ENCODE measurements at places on chromosomes 7 and 10.
A peak's percentile ranks its signal among the peaks of the same experiment; 100 is the strongest.

DNA sequence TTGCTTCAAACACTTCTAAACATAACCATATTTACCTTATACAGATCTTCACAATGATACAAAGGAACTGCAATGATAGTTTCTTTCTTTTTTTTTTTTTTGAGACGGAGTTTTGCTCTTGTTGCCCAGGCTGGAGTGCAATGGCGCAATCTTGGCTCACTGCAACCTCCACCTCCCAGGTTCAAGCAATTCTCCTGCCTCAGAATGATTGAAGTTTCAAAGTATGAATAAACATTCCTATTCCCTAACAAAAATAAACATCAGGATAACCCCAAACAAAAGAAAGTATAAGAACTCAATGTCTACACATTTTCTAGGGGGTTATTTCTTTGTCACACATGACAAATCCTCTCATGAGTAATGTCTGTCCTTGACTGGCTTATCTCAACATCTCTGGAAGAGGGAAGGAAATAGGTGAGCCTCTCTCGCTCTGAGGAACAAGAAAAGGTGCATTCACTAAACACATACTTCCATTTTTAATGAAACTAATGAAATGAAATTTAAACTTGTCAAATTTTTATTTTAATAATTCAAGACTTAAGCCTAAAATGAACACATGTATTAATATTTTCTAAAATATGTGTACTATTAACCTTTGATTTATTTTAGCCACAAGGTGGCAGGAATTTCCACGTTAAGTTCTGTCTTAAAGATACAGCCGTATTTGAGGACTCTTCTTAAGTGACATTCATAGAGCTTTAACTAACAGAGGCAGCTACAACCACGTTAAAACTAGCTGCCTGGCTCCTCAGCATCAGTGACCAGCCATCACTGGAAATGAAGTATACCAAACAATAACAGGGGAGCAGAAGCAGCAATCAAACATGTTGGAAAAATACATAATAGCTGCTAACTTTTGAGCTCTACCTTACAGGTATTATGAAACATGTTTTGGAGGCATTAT lies 58.3 kb downstream of the MALSU1 start:
- DNase-seq, result no peak

DNA sequence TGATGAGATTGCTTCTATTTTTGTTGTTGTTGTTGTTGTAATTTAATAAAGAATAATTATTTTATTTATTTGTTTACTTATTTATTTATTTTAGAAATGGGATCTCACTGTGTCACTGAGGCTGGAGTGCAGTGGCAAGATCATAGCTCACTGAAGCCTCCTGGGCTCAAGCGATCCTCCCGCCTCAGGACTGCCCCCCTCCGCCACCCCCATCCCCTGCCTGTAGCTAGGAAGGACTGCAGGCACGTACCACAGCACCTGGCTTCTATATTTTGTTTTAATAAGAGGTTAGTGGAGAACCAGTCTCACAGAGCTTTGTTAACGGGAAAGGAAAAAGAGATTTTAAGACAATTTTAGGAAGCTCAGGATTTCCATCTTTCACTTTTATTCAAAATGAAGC lies 19.5 kb upstream of the SMC3 start:
- DNase-seq, result no peak

DNA sequence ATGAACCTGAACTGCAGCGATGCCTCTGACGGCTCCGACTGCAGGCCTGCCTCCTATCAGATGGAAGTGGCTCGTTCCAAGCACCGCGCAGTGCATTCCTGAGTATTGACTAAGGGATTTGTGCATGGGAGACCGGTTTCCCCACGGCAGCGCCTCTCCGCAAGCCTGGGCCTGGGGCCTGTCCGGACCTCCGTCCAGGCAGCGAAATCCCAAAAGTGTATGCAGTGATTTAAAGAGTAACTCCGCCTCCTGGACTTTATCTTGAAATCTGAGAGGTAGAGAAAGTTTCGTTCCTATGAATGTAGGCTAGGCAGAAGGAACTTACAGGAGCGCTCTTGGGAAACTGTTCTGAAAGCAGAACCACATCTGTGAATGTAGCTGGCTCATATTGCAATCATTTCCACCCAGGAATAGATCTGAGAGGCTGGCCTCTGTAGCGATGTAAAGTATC lies 106.2 kb upstream of the CELF2 start:
- peak; percentile 37 for DNase-seq

DNA sequence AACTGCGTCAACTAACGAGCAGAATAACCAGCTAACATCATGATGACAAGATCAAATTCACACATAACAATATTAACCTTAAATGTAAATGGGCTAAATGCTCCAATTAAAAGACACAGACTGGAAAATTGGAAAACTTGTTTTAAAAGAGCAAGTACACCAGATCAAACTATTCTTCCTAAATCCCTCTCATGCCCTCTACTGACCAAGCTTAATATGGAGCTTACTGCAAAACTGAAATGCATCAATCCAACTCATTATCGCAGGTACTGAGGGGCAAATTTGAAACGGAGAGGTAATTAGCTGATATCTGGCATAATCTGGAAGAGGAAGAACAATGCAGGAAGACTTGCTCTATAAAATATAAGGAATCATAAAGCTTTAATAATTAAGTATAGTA lies 1223.8 kb downstream of the NXPH1 start:
- no peak for DNase-seq

GRCh38 chr7:2721842-2722241 lies 33.8 kb downstream of the AMZ1 start:
- DNase-seq, result no peak

- DNase-seq, result no peak
Measured at GRCh38 chr7:30918676-30919075, 7.0 kb downstream of the AQP1 start.

GRCh38 chr7:100493476-100494264 lies 9.9 kb downstream of the NYAP1 start:
- DNase-seq, result no peak

DNA sequence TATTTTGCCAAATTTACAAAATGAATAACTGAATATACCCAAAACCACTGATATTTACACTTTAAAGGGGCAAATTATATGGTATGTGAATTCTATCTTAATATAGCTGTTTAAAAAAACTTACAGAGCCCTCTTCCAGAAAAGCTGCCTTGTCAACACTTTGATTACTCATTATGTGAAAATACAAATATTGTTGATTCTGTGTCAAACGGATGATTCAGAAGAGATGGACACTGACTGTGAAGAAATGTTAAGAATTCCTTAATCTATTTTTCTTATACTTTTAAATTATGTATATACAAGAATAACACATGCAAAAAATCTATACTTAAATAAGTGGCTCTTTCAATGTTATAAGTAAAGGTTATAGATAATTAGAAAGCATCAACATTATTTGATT lies 41.5 kb downstream of the SMURF1 start:
- DNase-seq, result no peak

DNA sequence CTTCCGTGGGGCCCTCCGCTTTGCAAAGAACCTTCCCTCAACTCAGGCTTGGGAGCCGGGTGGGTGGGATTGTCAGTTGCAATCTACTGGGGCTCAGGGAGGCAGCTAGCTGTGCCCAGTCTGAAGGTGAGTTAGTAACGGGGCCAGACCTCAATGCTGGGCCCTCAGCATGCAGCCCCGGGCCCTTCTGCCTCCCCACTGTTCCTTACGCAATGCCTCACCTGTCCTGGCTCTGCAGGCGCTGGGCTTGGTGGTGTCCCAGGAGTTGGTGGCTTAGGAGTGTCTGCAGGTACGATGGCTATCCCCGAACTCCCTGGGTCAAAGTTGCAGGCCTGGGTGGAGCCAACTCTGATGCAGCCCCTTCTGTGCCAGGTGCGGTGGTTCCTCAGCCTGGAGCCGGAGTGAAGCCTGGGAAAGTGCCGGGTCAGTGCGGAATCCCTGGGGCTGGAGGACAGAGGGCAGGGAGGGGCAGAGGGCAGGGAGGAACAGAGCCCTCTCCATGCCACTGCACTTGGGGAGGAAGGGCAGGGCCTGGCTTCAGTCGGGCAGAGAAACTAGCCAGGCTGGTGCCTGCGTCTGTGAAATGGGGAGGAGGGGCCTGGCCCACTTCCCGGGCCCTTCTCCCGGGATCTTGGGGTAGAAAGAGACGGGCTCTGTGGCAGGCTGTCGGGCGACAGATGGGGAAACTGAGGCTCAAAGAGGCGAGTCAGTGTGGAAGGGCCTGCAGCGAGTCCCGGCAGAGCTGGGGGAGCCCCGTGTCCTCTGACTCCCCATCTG lies 15.0 kb downstream of the ELN start:
- no peak for DNase-seq

GRCh38 chr10:6813856-6814255 lies 233.8 kb upstream of the PRKCQ start:
- DNase-seq, result no peak

DNA sequence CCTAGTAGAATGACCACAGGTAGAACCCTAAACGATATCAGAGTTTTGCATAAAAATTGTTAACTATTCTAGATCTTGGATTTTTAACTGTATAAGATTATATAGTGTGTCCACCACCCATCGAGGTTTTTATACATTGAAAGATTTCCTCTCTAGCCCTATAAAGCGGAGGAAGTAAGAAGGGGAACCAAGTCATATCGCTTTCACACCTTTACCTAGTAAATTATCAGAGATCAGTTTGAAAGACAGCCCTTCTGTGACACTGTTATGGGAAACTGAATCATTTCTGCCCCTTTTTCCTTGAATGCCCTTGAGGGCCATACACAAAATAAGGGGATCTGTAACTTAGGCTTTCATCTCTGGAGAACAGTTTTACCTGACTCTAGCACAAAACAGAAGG lies 8.3 kb upstream of the GPR37 start:
- DNase-seq, result no peak

- no peak for DNase-seq
Measured at GRCh38 chr7:107854989-107855388, 36.0 kb upstream of the DLD start.

GRCh38 chr7:34747867-34748727 lies 90.1 kb downstream of the NPSR1 start:
- DNase-seq, result no peak

DNA sequence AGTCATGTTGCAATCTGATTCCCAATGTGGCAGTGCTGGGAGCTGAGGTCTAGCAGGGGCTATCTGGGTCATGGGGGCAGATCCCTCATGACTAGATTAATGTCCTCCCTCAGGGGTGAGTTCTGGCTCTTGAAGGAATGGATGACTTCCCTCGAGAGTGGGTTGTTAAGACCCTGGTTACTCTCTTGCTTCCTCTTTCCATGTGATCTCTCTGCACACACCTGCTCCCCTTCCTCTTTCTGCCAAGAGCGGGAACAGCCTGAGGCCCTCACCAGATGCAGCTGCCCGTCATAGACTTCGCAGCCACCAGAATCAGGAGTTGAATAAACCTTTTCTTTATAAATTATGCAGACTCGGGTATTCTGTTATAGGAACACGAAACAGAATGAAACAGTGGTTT lies 37.8 kb downstream of the SFMBT2 start:
- no peak for DNase-seq

Data from neuronal stem cell (in vitro differentiated cells).